HFF-Myc (cell line): ENCODE measurements at places on chromosomes 5 and 9.
A peak's percentile ranks its signal among the peaks of the same experiment; 100 is the strongest.

GRCh38 chr9:72459308-72459707, 62.1 kb upstream of the TMC1 start:
- DNase-seq = no peak

DNA sequence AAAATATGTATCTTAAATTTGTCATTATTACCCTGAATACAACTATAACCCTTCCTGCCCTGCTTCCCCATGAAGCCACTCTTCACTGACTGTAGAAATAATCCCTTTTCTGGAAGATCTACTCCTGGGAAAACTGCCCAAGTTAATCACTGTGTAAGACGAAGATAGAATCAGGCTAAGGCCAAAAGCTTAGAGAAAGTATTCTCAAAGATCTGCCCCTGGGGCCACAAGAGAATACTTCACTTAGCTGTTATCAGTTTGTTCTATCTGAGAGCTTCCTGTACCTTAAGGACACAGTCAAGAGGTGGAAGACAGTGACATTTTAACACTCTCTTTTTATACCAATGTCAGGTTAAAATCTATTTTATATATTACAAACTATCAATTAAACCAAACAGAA, 33.8 kb downstream of the RNF145 start:
- no peak for DNase-seq

DNA sequence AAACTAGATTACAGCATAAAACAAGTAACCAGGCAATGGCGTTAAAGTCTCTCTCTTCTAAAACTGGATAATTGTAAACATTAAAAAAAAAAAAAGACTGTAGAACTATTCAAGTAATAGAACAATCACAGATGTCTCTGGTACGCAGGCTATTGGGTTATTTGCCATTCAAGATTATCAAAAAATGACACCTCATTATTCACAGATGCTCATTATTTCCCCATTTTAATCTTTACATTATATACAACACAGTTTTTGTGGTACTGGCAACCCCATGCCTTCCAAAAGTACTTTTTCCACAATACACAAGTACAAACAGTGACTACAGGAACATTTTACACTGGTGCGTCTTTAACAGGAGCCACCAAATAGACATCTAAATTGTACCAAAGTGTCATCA, 109.4 kb downstream of the ZNF608 start:
- DNase-seq = no peak

- no peak for DNase-seq
These were observed 79.7 kb downstream of the GPR21 start for GRCh38 chr9:123113185-123113584.

- DNase-seq = no peak
These were observed 30.0 kb downstream of the NEURL1B start for GRCh38 chr5:172671091-172671490.

- no peak for DNase-seq
These were observed 35.6 kb downstream of the SKIC3 start for GRCh38 chr5:95519151-95519550.

GRCh38 chr9:16032799-16033198, 480.0 kb downstream of the CCDC171 start:
- no peak for DNase-seq

DNA sequence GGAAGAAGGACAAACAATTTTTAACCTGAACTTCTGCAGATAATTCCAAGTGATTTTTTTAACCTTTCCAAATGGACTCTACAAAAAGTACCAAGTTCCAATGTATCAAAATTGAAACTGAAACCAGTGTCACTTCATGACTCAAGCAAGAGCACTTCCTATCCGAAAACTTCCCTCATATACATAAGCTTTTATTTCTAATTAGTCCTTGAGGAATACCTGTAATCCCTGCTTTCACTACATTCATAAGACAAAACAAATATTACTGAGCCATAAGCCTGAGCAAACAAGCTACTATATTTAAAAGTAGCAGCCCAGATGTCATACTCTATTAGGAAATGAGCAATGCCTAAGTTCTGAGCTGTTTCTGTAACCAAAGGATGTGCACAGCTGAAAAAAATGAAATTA, 224.4 kb downstream of the EBF1 start:
- DNase-seq = no peak

DNA sequence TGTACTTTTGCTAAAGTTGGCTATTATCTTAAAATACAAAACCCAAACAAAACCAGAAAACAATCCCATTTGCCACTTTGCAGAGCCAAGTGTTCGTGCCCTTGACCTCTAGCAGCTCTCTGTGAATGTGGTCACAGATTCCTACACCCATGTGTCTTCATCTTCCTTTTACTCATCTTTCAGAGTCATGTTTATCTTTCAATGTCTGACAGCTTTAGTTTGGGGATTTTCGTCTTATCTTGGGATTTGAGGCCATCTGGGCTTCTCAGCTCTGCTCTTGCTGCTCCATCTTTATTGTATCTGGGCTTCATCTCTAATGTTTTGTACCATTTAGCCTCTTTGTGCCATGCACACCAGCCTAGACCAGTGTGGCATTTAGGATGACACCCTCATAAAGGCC, 81.0 kb downstream of the DAPK1 start:
- DNase-seq = no peak

- no peak for DNase-seq
These were observed 44.0 kb downstream of the C9orf85 start for GRCh38 chr9:71955300-71955915.

DNA sequence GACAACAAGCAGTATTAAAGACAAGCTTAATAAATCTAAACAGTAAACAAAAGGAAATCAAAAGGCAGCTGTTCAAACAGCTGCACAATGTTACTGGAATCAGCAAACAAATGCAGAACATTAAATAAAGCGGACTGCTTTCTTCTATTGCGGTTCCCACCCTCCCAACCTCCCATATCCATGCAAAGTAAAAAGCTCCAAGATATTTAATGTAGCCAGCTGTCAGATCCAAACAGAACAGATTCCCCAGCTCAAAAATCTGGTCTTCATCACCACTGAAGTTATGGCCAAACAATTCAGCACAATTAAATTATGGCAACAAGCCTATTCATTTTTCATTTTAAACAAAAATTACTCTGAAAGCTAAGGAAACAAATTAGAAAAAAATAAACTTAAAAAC, 75.9 kb downstream of the SLC38A9 start:
- DNase-seq = no peak

DNA sequence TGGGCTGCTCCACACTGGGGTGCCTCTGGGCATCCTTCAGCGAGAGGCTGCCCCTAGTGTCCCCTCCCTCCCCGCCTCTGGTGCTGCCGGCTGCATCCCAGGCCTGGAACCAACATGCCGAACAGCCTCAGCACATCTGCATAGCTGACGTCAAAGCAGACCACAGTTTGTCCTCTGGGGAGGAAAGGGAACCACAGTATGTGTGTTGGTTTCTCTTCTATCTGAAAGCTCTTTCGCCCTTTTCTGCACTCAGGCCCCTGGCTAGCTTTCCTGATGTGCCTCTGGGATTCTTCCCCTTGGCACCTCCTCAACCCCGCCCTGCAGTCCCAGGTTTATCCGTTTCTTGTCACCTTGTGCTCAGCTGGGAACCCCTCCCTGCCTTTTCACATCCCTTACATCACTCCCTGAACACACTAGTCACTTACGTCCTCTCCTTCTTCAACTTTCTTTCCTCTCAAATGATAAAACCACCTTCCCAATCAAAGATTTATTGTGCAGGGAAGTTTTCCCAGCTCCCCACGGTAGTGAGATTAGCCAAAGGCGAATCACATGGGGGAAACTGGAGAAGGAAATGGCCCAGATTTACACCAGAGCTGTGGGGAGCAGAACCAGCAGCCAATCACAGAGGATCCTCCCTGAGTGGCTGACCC, 35.5 kb upstream of the B4GALT1 start:
- peak; percentile 44 for DNase-seq

- DNase-seq = no peak
These were observed 258.8 kb upstream of the CHD1 start for GRCh38 chr5:99187611-99188010.

DNA sequence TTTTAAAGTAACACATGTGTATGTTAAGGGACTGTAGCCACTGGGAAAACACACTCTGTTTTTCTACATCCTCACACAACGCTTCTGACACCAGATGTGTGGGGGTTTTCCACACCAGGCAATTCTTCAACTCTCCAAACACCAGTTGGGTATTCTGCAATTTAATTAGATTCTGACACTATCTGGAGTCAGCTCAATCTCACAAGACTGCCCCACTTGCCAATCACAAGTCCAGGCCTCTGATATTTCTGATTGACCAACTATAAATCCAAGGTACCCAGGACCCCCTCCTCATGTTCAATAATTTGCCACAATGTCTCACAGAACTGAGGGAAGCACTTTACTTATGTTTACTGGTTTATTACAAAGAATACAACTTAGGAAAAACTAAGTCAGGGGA, 60.5 kb upstream of the CTXN3 start:
- DNase-seq = no peak

- DNase-seq = no peak
These were observed 27.1 kb upstream of the IL33 start for GRCh38 chr9:6188466-6188865.

DNA sequence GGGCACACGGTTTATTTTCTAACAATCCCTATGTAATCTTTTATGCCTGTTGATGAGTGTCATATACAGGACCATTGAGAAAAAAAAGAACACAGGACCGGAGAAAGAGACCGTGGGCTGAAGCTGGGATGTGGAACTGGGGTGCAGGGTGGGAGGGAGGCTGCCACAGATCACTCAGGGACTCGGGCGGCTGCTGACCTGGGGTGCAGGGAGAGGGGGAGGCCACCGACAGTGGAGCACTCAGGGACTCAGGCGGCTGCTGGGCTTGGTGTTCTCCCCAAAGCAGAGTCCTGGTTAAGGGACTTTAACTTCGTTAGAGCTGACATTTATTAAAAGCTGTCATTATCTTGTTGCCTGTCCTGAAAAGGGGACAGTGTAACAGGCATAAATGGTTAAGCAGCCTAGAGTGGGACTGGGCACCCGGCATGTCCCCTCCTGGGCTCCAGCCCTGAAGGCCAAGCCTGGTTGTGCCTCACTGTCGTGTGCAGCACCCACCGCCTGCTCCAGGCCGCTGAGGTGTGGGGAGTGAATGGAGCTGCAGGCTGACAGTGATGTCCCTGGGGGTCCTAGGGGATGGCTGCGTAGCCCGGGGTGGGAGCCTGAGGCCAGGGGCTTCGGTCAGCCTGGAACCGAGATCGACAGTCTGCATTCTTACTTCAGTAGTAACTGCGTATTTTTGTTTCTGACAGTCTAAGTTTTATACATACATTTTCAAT, 14.0 kb downstream of the NDUFS6 start:
- no peak for DNase-seq

DNA sequence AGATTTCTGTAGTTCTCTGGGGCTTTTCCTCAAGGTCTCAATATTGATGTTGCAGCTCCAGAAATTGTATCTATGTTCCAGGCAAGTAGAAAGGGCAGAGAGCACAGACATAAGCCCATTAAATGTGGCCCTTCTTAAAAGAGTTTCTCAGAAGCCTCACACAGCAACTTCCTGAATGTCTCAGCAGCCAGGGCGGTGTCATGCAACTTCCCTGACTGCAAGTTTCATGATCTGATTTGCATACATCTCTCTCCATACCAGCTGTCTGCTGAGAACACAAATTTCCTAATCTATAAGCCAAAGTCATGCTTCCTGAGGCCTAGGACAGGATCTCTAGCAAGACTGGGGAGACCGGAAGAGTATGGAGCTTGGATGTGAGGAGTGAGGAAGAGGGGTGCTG, 13.0 kb downstream of the RGS7BP start:
- DNase-seq = no peak

DNA sequence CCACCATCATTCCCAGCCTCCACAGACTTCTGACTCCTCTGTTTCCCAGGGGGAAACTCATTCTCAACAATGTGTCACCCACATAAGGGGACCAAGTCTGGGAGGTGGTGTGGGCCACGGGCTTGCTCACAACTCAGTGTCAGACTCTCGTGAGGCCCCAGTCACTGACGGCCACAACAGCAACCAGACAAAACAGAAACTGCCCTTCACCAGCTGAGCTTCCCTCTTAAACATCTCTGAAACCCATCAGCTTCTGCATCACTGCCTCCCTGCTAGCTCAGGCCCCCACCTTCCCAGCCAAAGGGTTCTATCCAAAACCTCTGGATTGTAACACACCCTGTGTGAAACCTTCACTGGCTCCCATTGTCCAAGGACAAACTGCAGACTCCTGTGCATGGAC, 273.4 kb downstream of the CDK5RAP2 start:
- no peak for DNase-seq

DNA sequence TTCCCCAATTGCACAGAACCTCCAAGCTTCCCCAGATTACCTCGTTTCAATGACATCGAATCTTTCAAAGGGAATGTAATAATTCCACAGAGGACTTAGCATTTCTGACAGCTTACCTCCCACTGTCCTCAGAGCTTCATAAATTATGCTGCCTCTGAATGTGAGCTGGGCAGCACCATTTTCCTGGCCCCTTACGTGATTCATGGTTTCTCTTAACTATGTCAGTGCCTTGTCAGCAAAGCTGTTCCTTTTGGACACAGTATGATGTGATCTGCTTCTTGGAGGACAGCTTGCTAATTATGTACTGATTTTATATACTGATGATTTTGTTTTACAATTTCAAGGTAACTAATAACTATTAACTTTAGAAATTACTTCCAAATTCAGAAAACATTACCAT, 27.7 kb upstream of the SSBP2 start:
- no peak for DNase-seq

DNA sequence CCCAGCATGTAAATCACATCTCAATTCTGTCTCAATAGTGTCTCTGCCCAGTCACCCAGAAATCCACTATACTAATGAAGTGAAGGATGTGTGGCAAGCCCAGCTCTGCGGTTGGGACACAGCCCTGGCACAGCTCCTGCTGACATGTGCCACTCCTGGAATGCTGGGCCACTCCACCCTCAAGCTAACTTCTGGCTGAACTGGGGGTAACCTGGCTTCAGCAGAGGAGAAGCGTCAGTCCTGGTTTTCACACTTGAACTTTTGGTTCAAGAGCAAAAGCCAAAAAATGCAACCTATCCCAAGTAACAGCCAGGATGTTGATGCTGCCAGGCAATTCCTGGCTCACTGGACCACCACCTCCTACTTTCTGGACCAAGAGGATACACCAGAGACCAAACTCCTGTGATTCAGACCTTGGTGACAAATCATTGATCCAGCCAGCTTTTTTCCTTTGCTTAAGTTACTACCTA, 86.4 kb downstream of the ARRDC3 start:
- DNase-seq = no peak

DNA sequence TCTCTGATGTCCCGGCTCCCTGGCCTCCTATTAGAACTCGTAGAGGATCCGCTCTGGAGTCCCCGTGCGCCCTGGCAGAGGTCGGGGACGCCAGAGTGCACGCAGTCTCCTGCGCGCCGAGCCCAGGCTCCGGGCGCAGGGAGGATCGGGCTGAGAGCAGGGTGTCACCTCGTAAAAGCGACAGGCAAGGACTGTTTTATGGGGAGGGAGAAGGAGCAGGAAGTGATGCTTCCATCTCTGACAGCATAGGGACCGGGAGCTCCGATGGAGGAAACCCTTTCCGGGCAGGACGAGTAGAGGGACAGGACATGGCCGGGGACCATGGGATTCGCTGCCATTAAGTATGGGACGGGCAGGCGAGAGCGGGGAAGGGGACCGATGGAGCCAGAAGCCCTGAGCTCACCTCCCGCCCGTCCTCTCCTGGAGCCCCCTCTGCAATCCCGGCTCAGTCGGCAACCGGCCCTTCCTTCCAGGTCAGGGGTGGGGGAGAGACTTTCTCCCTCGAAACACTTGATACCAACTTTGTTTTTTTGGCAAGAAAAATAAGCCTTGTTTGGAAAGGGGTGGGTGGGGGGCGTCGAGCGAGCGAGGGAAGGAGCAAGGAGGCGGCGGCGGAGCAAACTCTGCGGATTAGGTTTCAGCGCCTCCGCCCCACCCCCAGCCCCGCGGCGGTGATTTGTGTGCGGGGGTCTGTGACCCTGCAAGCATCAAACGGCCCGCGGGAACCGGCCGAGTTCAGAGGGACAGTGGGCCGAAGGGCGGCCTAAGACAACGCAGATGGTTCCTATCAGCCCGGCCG, 12.6 kb downstream of the LMX1B start:
- no peak for DNase-seq
